ENCODE measurements at places on chromosomes 16 and 17.

GRCh38 chr17:68378268-68379176 lies 78.8 kb downstream of the WIPI1 start:
- DNase-seq = no peak

DNA sequence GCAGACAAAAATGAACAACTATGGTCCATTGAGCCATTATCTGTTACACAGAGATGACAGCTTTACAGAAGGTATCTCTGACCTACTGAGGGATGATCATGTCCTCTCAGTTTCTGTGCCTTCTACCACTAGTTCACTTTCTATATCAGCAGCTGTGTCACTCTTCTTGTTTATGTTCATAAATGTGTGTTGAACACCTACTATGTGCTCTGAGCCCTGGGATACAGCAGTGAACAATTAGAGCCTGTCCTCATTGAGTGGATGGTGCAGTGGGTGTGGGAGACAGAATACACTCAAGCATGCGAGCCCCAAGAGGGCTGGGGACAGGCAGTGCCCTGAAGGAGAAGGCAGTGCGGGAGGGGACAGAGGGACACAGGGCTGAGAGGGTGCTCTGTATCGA lies 92.1 kb downstream of the ABCC6 start:
- no peak for DNase-seq

GRCh38 chr16:80791411-80791810 lies 13.0 kb downstream of the CDYL2 start:
- no peak for DNase-seq

DNA sequence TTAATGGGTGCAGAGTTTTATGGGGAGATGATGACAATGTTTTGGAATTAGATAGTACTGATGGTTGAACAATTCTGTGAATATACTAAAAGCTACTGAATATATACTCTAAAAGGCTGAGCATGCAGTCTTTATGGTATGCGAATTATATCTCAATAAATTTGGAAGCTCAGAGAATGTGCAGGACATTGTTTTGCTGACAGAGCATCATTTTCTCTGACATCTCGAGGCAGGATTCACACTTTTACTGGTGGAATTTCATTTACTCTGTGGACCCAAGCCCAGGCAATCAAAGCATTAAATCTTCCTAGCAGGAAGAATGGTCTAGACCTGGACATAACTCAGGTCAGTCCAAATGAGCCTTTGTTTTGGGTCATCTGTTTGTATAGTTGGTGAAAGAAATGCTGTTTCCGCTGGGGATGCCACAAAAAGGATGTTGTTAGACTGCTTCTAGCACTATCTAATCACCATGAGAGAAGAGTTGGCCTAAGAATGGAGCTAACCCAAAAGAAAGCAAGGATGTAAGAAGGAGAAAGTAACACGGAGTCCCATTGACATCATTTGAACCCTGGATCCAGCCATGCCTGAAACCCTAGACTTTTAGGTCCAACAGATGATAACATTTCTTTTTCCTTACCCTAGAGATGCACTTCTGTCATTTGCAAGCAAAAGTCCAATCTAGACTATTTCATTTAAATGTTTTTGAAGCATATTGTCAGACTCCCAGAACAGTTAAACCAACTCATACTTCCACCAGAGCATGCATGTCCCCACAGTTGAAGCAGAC lies 18.8 kb upstream of the USP10 start:
- no peak for DNase-seq

- DNase-seq = no peak
These were observed 26.0 kb upstream of the RSL1D1 start for GRCh38 chr16:11877374-11877773.

DNA sequence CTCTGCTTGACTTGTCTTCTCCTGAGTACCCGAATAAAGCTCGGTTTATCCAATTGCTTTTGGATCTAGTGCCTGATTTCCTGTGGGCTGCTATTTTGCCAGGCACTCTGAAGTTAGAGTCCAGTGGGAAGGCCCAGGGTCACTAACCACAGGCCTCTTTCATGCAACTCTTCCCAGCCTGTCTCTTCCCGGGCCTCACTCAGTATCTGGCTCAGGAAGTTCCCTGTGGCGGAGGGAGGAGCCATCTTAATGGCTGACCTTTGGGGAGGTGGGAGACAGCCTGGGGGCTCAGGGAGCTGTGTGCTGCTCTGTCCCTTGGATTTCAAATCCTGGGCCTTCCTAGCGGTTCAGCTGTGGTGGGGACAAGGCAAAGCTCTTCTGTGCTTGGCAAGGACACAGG lies 328.5 kb downstream of the SLC39A11 start:
- no peak for DNase-seq

DNA sequence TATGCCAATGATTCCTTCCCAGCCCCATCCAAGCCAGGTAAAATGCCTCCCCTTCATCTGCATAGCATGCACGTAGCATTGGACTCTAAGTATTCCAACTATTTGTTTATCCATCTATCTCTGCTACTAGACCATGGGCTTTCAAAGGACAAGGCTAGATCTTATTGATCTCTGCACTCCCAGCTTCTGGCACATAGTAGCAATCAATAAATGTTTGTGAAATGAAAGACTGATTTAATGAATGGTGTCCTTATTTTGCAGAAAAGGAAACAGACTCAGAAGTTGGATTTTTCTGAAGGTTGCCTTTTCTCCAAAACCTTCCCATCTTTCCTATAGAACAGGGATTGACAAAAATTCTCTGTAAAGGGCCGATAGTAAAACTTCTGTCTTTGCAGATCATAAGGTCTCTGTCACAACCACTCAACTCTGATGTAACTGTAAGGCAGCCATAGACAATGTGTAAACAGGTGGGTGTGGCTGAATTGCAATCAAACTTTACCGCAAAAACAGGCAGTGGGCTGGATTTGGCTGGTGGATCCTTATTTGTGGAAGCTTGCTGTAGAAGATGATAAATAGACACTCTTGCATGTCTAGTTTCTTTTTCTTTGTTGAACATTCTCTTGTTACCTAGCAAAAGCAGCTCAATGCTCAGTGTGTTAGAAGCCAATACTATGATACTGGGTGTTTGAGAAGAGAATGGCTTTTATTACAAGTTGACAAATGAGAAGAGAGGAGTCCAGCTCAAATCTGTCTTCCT lies 7.6 kb upstream of the CMTR2 start:
- DNase-seq = no peak

GRCh38 chr17:7445619-7445968 lies 733 bp downstream of the CHRNB1 start:
- DNase-seq = no peak

DNA sequence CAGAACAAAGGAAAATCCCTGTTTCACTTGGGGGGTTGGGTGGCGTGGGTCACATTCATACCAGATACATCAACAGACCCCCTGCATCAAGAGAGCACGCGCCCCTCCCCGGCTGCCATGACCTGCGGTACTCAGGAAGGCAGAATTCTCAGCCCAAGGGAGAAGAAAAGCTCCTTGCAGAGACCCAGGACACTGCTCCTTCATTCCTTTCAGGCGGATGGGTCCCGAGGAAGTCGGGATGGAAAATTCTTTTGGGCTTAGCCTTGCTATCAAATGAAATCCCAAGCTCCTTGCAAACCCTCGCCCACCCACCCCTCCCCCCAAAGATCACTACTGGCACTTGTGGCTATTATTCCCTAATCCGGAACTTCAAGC lies 40.6 kb downstream of the HIC1 start:
- DNase-seq = no peak

GRCh38 chr16:70715055-70715858 lies 29.4 kb upstream of the MTSS2 start:
- no peak for DNase-seq

- no peak for DNase-seq
These were observed 58.0 kb upstream of the TEKT3 start for GRCh38 chr17:15399443-15399842.

- no peak for DNase-seq
These were observed 43.6 kb upstream of the PEMT start for GRCh38 chr17:17635126-17635525.

DNA sequence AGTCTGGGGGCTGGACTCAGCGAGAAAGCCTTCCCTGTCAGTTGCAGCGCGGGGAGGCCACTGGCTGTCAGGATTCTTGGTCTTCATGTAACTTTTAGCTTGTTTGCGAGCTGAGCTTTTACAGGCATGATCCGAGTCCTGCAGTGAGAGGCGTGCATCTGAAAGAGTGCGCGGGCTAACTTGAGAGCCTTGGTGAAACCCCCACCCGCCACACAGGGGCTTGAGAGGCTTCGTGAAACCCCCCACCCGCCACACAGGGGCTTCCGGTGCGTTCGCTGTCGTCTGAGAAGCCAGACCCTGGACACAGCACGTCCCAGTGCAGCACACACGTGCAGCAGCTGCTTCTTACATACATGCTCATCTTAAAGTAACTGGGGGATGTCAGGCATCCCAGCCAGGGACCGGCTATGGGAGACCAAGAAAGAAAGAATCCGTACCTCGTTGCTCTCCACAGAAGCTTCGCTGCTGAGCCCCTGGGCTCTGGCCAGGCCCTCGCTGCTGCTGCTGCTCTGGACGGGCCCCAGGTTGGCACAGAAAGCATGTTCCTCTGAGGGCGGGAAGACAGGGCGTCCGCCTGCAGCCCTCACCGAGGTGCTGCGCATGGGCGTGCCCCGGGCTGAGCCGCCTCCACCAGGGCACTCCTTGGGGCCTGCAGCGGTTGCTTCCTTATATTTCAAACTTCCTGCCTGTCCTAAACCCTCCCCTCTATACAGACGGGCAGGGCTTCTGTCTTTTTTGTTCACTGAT lies 7.8 kb downstream of the NUDT16L1 start:
- DNase-seq = no peak

- DNase-seq = no peak
These were observed 35.9 kb upstream of the TOM1L1 start for GRCh38 chr17:54864636-54865356.

- no peak for DNase-seq
These were observed 20.9 kb upstream of the MPRIP start for GRCh38 chr17:17021194-17021863.

- no peak for DNase-seq
These were observed 60.6 kb upstream of the DHX40 start for GRCh38 chr17:59504821-59505220.
